NCI-H524 (cell line): ENCODE measurements at places on chromosomes 6 and 20.

DNA sequence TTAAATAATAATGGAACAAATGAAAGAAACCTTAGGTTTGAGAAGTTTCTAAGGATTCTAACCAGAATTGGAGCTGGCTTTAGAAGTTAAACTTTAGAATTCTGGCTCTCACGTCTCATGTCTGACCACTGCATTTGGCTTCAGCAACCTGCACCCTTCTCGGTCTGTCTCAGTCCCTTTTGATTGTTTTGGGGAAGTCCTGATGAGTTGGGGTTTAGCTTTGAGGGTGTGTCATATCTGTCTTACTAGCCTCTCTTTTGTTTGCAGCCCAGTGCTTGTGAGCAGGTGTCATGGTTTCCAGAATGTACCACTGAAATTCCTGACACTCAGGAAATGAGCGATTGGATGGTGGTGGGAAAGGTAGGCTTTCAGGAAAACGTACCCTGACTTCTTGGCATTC is 17.0 kb downstream of the CMTR1 start:
- no peak for DNase-seq

GRCh38 chr6:167350731-167351655 is 26.1 kb downstream of the TTLL2 start:
- DNase-seq = peak; percentile 88

DNA sequence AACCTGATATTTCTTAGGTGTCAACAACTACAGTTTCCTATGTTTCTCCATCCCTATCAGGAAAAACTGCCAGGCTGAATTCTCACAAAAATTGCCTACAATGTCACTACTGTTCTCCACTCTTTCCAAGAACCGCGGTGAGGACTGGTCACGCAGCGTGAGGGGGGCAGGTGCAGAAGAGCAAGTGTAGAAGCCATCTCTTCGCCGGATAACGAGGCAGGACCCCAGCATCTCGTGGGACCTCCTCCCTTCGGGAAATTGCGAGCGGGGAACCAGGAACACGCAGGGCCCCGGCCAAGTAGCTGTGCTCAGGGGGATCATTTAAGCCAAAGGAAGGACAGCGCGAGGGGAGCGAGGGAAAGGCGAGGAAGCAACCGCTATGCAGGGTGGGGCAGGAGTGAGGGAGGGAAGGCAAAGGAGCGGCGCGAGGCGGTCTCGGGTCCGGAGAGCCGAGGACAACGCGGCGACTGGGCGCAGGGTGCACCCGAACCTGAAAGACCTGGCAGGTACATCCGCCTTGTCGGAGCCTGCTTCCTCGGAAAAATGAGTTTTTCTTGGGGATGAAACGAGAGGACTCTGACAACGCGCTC is 559 bp downstream of the APMAP start:
- DNase-seq = no peak

- DNase-seq = no peak
Observed at GRCh38 chr6:7058250-7058923, 49.4 kb upstream of the RREB1 start.

DNA sequence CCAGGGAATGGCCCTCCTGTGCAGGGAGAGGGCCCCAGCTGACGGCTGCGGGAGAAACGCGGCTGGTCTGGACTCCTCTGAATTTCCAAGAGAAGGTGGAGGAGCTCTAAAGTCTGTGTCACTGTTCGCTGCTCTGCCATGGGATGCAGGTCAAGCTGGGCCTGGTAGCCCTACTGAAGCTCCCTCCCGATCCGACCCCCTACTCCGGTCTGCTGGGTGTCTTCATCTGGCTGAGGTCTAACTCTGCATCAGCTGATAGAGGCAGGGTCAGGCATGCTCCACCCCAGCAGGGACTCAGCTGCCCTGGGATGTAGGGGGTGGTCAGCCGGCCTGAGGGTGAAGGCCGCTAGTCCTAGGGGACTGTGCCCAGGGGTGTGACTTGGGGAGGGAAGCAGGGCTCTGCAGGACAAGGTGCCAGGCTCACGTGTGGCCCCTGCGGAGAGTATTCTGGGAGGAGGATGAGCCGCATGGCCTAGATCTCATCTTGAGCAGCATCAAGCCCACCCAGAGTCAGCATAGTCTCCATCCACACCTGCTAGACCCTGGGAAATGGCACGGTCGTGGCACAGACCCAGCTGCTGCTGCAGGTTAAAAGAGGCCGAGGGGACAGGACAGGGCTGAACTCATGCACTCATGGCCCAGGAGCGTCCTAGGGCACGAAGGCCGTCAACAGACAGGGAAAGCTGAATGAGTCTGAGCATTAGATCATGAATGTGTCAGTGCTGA is 1.4 kb downstream of the CST3 start:
- no peak for DNase-seq

DNA sequence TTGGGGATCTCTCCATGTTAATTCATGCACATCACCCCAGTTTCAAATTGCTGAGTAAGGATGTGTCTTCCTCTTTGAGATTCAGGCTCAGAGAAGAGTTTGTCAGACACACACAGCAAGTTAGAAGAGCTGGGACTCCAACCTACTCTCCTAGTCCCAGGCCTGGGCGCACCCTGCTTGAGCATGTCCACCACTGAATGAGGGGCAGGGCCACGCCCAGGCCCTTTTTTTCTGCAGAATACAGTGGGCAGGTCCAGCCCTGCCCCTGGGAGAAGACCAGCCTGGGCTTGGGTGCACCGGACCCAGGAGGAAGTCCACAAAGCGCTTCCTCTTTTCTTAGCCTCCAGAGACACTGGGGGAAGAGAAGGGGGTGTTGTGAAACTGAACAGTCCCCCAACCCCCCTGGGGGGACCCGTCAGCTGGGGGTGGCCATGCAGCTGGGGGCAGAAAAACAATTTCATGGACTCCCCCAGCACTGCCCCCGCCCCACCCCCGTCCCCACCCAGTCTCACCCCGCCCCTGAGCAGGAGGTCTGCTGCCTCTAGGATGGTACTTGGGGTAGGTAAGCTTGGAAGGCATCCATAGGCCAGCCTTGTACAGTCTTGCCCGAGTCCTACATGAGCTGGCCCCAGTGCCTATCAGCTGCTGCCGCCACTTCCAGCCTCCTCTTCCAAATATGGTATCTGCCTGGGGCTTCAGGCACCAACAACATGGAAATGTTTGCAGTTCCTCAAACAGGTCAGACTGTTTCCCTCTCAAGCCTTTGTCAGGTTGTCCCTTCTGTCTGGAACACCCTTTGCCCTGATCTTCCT is 11.7 kb upstream of the HCK start:
- DNase-seq = no peak

DNA sequence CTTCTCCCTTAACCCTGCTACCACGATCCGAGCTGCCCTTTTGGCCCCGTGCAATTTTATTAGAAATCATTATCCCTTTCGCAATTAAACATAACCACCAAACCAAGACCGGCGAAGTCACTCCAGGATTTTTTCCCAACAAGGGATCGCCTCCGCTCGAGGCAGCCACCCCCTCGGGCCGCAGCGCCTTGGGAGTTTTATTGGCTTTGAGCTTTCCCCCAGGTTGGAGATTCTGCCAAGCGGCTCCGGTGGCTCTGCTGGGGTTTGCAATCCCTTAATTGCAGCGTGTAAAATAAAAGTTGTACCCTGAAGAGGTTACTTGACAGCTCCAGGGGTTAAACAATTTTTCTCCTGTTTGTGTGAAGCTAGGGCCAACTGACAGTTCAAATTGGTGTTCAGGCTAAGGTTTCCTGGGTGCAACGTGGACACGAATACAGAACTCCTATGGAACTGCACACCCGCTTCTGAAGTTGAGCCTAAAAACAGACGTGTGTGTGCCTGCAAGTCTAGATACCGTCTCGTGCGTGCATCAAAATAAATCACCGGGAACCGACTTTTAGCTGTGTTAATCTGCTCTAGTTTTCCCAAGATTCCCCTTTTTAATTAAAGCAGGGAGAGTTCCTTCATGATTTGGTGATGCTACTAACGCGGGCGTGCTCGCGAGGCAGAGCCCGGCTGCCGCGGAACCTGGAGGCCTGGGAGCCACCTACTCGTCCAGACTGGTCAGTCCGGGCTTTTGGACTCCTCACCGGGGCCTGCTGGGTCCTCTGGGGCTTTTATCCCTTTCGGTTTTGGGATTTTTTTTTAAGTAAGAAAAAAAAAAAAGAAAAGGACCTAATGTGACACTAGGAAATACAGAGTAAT is 975 bp upstream of the TFAP2A start:
- DNase-seq = no peak

DNA sequence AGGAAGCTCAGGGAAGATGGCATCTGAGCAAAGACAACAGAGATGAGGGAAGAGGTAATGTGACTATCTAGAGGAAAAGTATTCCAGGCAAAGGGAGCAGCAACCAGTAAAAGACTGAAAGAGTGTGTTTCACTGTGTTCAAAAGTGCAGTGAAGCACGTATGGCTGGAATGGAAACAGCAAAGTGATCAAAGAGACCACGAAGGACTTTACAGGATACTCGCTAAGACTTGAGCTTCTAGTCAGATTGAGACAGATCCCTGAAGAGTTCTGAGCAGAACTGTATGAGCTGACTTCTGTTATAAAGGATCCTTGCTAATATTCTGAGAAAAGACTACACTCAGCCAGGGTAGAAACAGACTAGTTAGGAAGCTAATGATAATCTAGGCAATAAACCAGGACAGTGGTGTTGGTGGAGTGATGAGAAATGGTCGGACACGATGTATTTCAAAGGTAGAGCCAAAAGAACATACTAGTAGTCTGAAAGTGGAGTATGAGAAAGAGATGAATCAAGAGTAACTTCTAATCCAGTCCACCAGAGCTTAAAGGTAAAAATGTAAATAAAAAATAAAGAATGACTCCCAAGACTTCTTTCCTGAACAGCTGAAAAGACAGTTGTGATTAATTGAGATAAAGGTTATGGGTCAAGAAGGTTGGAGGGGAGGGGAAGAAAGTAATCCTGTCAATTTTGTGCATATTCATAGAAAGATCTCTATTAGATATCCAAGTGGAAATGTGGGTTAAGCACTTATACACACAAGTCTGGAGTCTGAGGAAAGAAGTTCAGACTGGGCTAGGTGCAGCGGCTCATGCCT is 14.2 kb downstream of the SEC63 start:
- no peak for DNase-seq

DNA sequence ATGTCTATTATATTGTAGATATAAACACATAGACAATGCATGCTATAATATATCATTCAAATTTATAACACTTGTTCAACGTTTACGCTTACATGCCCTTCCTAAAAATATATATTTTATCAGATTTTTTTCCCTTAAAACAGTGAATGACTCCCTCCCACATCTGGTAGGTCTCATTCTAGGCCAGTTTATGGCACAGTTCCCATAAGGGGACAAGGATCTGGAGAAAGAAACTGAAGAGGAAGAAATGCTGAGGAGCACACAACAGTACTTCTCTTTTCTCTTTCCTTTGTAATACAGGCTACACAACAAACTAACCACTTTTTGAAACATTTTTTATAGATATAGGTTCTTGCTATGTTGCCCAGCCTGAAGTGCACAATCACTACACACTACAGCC is 48.6 kb upstream of the RCAN2 start:
- DNase-seq = no peak

GRCh38 chr6:44805238-44805846 is 417.8 kb downstream of the CDC5L start:
- DNase-seq = no peak

DNA sequence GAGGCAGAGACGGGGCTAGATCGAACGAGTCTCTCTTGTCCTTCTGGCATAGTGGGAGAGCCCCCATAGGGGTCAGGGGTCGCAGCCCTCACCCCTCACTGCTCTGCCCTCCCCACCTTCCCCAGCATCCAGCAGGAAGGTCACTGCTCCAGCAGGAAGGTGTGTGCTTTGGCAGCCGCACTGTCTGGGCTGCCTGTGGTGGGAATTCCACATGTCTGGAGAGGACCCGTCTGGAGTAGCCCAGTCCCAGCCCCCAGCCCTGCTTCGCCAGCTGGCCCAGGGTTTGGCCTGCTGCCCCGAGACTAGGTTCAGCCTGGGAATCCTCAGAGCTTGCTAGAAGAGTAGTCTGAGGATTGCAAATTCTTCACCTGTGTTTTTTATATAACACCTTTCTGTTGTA is 2.5 kb upstream of the R3HDML start:
- DNase-seq = no peak

DNA sequence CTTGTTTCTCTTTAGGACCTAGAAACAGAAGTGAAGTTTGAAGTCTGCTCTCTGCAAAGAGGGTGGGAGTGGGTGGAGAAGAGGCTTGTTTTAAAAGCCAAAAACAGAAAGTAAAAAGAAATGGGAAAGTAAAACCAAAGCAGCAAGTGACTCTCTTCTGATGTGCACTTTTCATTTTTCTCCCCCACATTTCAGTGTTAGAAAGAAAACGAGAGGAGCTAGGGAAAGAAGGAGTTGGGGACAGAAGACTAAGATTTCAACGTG is 1.3 kb downstream of the C6orf141 start:
- no peak for DNase-seq

DNA sequence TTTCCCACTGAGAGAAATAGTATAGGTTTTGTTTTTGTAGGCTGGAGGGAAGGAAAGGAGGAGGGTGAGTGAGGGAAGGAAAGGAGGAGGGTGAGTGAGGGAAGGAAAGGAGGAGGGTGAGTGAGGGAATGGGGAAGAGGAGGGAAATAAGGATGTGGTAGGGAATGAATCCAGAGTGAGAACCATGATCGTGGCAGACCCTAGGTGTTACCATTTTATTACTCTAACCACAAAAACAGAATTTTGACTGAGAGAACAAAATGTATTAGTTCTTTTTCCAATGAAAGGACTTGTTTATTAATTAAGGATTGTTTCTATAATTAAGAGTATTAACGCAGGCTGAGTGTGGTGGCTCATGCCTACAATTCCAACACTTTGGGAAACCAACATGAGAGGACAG is 16.4 kb downstream of the SSR1 start:
- DNase-seq = no peak

DNA sequence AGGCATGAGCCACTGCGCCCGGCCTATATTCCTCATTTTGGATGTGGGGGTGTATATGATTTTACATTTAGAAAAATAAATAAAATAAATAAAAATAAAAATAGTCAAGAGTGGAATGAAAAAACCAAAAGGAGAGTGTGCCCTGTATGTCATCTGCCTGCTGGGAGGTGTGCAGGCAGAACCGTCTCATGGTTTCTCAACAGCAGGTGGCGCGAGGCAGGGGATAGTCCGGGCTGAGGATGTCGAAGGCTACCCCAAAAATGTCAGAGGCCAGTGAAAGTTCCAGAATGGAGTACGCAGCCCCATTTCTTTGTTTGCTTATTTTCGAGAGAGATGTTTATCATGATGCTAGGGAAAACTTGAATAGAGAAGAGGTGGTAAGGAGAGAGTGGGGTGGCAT is 16.4 kb upstream of the KIF16B start:
- no peak for DNase-seq

- no peak for DNase-seq
Observed at GRCh38 chr6:117266257-117267053, 1.1 kb downstream of the VGLL2 start.

- DNase-seq = peak; percentile 98
Observed at GRCh38 chr6:170473301-170473717, 79.8 kb downstream of the PSMB1 start.
